ENCODE measurements at places on chromosomes 16 and 17. TPM values are rescaled to one million over a fixed set of nuclear protein-coding genes. Genes with fewer than 3 reads are reported as not detected.

- peak; percentile 30 for DNase-seq
These were observed 301.9 kb upstream of the KCNJ16 start for GRCh38 chr17:69773081-69773480.

- DNase-seq: no peak
These were observed 4.9 kb upstream of the ANKRD40CL start for GRCh38 chr17:50771991-50772785.

DNA sequence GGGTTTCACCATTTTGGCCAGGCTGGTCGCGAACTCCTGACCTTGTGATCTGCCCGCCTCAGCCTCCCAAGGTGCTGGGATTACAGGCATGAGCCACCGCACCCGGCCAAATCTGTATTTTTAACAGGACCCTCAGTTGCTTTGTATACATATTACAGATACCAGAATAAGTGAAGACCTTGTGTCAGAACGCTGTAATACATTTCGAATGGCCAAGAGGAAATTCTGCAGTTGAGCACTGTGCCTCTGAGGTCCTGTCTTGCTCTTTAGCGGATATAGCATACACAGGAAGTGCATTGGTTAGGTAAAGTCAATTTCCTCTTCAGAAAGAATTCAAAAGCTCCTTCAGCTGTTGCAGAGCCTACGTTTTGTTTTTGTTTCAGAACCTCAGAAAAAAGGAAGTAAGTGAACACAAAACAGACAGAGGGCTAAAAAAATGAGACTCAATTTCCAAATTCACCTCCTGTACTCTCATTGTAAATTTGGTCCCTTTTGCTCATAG lies 15.7 kb downstream of the CRLF3 start:
- no peak for DNase-seq

GRCh38 chr16:46573008-46573833 lies 48.0 kb downstream of the SHCBP1 start:
- DNase-seq: no peak

DNA sequence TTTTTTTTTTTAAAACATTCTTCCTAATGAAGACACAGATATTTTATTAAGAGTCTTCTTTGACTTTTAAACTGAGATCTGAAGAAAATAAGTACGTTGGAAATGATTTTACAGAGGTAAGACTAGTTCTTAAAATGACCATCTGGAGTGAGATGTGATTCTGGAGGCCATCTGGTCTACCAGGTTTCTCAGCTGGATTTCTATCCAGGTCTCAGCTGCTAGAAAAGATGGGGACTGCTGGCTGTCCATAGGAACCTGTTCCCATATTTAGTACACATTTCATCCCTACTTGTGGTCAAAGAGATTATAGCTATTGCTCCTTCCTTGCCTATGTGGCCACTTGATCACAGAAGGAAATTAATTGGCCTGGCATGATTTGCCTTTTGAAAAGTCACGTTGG lies 12.2 kb downstream of the PMFBP1 start:
- DNase-seq: no peak

YBX2 gene
- not detected for total RNA-seq

DNA sequence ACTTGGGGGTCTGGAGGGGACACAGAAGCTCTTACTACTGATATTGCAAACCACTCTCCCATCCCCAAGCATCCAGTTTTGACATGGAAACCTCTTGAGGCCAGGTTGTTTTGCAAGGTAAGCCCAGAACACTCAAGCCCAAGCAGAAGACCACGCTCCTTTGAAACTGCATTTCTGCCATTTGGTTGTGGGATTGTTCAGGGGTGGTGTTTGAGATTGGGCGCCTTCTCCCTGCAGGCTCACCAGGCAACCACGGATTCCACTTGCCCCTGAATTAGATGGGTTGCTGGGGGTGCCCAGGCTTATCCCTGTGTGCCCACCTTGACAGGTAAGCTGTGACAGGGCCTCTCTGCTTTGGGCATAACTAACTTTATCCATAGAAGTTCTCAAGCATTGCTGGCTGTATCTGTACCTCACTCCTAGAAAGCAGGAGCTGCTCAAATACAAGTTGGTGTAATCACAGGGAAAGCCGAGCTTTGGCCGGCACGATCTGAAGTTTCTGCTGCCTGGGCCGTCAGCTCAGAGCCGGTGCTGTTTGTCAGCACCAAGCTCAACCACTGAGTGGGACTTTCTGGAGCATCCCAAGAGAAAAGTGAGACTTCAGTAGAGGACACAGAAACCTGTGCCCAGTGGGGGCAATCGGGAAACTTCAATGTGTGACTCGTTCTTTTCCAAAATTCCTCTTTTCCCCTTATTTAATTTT lies 93.6 kb downstream of the CYLD start:
- no peak for DNase-seq

DNA sequence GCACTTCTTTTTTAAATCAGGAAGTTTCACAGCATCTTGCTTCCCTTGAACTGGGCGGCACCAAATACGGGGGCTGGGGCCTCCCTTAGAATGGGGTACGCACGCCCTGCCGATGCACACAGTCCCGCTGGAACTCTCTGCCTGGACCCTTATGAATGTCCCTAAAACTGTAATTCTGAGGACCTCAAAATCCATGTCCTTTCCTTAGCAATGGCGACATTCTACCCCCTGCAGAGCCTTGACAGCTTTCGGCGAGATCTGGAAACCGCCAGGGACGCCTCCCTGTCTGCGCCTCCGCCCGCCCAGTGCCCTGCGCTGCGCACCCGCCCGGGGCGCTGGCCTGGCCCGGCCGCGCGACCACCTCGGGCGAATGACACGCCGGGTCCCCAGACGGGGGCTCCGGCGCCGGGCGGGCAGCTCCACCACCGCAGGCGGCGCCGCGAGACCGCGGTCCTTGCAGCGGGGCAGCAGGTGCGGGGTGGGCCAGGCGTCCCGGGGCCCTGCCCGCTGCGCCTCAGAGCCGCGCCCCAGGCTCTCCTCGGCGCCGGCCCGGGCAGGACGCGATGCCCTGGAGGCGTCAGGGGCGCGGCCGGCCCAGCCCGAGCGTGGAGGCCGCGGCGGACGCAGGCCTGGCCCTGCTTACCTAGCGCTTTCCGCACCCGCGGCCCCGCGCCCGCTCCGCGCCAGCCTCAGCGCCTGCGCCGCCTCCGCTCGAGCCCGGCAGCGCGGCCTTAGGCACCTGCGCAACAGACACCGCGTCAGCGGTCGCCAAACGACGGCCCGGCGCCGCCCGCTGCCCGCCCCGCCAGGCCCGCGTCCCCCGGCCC lies 548 bp downstream of the HAGH start:
- no peak for DNase-seq

GRCh38 chr17:45229681-45230409 lies 8.2 kb downstream of the FMNL1 start:
- DNase-seq: no peak

DNA sequence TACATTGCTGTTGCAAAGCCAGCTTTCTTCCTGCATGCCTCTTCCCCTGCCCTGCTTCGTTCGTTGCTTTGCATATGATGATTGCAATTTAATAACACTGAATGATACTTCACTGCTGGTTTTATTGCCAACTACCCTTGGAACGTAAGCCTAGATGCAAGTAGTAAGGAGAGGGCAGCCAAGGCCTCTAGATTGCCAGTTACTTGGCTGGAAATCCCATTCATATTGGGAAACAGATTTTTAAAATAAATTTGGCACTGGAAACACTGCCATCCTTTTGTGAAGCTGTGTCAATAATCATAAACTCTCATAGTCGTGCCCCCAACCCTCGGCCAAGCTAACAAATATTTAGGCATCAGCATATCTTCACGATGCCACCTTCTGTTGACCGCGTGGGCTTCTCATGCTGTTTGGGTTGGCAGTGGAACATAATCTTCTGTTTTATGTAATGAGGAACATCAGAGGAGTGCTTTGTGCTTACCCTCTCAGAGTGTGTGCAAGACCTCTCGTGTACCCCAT lies 86.5 kb downstream of the MAP2K6 start:
- peak; percentile 32 for DNase-seq

DNA sequence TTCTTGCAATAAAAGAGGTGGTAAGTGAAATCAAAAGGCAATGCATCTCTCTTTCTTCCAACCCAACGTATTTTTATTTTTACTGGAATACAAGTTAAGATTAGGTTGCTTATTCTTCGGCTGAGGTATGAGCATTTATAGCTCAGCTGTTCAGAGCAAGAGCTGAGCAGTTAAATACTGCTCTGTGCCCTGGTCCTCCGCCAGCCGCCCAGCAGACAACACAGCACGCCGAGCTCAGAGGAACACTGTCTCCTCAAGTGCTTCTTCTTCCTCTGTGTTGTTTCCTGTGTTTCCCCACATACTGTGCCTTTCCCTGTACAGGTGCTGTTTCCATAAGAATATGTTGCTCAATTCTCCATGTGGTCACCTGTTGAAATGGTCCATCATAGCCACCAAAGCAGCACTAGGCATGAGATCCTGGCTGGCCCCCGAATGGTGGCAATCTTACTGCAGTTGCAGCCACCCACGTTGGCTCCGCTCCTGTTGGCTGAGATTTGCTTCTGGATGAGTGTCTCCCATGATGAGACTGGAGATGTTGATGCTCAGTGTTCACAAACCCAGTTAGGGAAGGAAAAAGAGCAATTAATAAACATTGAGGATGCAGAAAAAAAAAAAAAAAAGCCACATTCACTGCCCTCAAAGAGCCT lies 515.3 kb downstream of the GRIN2A start:
- DNase-seq: no peak

SPIRE2 gene
- 7.1 TPM for total RNA-seq

- DNase-seq: peak; percentile 100
These were observed 54.1 kb upstream of the BCAR1 start for GRCh38 chr16:75305364-75306098.

DNA sequence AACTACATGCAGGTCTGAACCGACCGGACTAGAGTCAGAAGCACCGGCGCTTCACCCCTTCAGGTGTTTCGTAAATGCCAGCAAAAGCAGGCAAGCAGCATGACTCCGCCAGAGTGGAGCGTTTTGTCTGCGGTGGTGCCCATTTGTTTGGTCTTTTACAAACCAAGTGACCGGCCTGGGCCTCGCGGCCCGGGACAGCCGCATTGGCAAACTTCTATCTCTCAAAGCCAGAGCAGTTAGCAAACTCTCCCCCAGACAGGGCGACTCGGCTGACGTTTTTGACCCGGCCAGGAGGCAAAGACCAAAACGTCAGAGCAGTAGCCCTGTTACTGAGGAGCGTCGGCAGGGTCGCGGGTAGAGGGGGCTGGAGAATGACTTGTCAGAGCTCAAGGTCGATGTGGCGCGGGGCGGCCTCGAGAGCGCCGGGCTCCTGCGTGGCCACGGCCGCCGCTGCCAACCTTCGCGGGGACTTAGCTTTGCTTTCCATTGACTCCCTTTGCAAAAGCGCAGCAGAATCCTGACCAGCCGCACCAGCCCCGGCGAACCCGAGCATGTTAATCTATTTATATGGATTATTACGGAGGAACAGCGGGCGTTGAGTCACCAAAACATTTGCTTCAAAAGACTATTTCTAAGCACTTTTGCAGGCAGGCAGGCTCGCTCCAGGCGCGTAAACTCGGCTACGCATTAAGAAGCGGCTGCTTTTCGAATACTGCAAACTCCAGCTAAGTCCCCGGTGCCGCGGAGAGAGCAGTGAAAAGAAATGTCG lies 763 bp upstream of the SOX9 start:
- peak; percentile 67 for DNase-seq

VAT1L gene
- 4.6 TPM for total RNA-seq

HES7 gene
- not detected for total RNA-seq

DNA sequence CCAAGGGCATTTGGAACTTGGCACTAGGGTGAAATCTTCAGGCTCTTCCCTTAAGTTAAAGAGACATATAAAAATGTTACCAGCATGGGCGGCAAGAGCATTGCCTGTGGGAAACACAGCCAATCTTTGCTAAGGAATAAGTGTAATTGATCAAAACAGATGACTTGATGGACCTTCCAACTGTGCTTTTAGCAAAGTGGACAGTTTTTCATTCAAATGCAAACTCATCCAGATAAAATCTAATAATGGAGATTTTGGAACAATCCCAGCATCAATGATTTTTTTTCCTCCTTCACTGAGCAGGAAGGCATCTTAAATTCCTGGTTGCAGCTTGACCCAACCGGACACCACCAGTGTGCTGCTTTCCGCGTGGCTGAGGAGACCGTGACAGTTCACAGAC lies 42.9 kb upstream of the BHLHA9 start:
- DNase-seq: no peak

DNA sequence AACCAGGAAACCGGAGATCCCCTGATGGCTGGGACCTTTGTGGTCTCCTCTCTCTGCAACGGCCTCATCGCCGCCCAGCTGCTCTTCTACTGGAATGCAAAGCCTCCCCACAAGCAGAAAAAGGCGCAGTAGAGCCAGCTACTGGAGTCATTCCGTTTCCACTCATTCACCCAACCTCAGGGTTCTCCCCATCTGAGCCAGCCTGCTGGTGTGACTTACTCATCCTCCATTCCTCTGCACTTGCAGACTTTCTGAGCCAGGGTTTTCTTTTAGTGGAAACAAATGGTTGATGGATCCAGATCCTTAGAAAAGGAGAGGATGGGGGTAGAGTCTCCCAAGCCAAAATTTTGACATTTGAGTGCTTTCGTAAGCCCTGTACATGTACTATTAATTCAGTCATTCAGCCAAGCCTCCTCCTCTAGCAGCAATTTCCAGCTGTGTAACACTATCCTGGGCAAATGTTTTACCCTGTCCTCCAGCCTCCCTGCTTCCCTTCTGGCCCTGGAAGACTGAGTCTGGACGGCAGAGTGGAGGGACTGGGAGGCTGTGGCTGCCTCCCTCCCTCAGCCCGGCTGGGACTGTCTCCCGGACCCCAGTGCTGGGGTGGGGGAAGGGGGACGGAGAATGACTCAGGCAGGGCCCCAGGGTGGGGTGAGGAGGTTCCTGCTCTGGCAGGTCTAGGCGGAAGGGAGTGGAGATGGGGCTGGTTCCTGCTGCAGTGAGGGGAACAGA lies 2.3 kb downstream of the SOX15 start:
- peak; percentile 94 for DNase-seq

Measured in fibroblast of the aortic adventitia (primary cell).